ENCODE measurements at places on chromosomes 16 and 17. TPM values are rescaled to one million over a fixed set of nuclear protein-coding genes. Genes with fewer than 3 reads are reported as not detected.

The RTN4RL1 gene
- total RNA-seq, result 1.5 TPM

The HEATR9 gene
- total RNA-seq, result not detected

The UNKL gene
- 10.1 TPM for total RNA-seq

The CORO6 gene
- total RNA-seq, result 12.7 TPM

All from osteoblast (primary cell).